ENCODE measurements at places on chromosomes 7 and 10. TPM values are rescaled to one million over a fixed set of nuclear protein-coding genes. Genes with fewer than 3 reads are reported as not detected.
A peak's percentile ranks its signal among the peaks of the same experiment; 100 is the strongest.

WNT8B gene
- total RNA-seq = not detected

ANXA8 gene
- total RNA-seq = not detected

CLEC5A gene
- not detected for total RNA-seq

CUL2 gene
- 45.2 TPM for total RNA-seq

CALHM2 gene
- total RNA-seq = 5.9 TPM

DNA sequence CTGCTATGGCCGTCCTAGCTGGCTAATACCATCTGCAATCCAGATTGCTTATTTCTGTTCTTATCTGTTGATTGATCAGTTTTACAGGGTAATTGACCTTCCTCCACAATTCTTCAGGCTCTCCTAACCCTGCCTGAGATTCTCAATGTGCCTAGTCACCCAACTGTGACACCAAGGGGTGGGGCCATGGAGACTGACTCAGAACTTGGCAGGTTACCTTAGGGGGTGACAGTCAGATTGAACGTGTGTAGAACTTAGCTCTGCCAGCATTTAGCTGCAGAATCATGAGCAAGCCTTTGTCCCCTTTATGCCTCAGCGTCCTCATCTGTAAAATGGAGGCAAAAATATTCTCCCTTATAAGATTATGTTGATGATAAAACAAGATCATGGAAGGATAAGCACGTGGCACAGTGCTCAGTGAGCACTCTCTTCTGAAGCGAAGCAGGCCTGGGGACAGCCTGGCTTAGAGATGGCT, 19.1 kb upstream of the LEP start:
- H3K4me1 ChIP-seq = no peaks in the 10 kb centered on the region
- H3K36me3 ChIP-seq = no peaks in the 10 kb centered on the region
- DNase-seq = no peak
- no peak overlapping the region for H3K4me3 ChIP-seq

DNA sequence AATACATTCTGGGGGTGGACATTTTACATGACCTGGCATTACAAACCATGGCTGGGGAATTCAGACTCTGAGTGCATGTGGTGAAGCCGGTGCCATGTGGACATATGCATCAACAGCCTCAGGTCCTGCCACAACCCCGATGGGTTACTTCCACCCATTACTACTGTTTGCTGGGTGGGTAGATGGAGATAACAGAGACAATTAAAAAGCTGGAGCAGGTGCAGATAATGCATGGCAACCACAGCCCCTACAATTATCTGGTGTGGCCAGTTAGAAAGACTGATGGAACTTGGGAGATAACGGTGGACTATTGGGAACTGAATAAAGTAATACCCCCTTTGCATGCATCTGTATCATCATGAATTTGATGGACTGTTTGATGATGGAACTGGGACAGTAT, 21.6 kb upstream of the ADAMTS14 start:
- H3K36me3 ChIP-seq = no peaks in the 10 kb centered on the region
- no peak for DNase-seq
- H3K4me1 ChIP-seq = no peaks in the 10 kb centered on the region
- H3K27me3 ChIP-seq = no peaks in the 10 kb centered on the region
- no peak overlapping the region for H3K4me3 ChIP-seq
- H3K27ac ChIP-seq = no peak overlapping the region

GRCh38 chr10:21329995-21330627, 195.4 kb downstream of the SKIDA1 start:
- no peaks in the 10 kb centered on the region for H3K36me3 ChIP-seq
- H3K27me3 ChIP-seq = no peaks in the 10 kb centered on the region
- H3K27ac ChIP-seq = no peak overlapping the region
- no peak overlapping the region for H3K4me3 ChIP-seq
- DNase-seq = peak; percentile 60

DNA sequence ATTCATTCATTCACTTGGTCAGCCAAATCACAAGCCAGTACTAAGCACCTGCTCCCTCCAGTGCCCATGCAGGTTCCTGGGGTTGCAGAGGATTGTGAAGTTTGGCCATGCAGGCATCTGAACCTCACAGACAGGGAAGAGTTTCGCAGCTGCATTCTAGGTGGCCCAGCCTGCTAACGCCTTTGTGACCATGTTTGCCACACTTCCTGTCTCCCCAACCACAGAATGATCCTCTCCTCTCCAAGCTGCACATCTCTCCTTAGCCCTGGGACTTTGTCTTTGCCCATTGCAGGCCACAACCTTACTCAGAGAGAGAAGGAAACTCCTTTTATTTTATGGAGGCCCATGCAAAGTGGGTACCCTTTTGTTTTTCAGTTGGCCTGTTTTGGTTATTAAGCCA, 31.8 kb downstream of the EPDR1 start:
- H3K27ac ChIP-seq = no peak overlapping the region
- no peaks in the 10 kb centered on the region for H3K27me3 ChIP-seq
- DNase-seq = no peak
- H3K4me3 ChIP-seq = no peak overlapping the region
- H3K4me1 ChIP-seq = no peaks in the 10 kb centered on the region

- no peak overlapping the region for H3K4me3 ChIP-seq
- H3K27me3 ChIP-seq = no peaks in the 10 kb centered on the region
- H3K27ac ChIP-seq = no peak overlapping the region
- peaks cover 8% of the 10 kb centered on the region for H3K4me1 ChIP-seq
- DNase-seq = peak; percentile 17
Observed at GRCh38 chr10:71312811-71313789, 6.0 kb upstream of the SLC29A3 start.

DNA sequence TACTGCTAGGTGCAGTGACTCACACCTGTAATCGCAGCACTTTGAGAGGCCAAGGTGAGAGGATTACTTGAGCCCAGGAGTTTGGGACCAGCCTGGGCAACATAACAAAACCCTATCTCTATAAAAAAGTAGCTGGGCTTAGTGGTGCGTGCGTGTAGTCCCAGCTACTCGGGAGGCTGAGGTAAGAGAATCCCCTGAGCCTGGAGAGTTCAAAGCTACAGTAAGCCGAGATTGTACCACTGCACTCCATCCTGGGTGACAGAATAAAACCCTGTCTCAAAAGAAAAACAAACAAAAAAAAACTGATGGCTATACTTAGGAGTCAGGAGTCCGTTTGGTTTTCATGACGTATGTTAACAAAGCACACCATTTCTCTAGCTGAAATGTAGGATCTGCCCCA, 2.9 kb downstream of the SGMS1 start:
- H3K4me1 ChIP-seq = peaks cover 18% of the 10 kb centered on the region
- H3K27me3 ChIP-seq = no peaks in the 10 kb centered on the region
- no peak overlapping the region for H3K27ac ChIP-seq

- no peaks in the 10 kb centered on the region for H3K4me1 ChIP-seq
- no peak for DNase-seq
- H3K27ac ChIP-seq = no peak overlapping the region
- H3K36me3 ChIP-seq = no peaks in the 10 kb centered on the region
- H3K27me3 ChIP-seq = no peaks in the 10 kb centered on the region
Observed at GRCh38 chr7:97381815-97382554, 264.5 kb downstream of the SDHAF3 start.

GRCh38 chr7:155020996-155021395, 18.1 kb upstream of the PAXIP1 start:
- no peaks in the 10 kb centered on the region for H3K36me3 ChIP-seq
- H3K4me1 ChIP-seq = no peaks in the 10 kb centered on the region
- DNase-seq = no peak
- no peak overlapping the region for H3K27ac ChIP-seq

GRCh38 chr7:79778786-79779770, 325.6 kb upstream of the MAGI2 start:
- DNase-seq = no peak
- no peaks in the 10 kb centered on the region for H3K4me1 ChIP-seq
- no peaks in the 10 kb centered on the region for H3K36me3 ChIP-seq
- H3K4me3 ChIP-seq = no peak overlapping the region
- H3K27ac ChIP-seq = no peak overlapping the region

DNA sequence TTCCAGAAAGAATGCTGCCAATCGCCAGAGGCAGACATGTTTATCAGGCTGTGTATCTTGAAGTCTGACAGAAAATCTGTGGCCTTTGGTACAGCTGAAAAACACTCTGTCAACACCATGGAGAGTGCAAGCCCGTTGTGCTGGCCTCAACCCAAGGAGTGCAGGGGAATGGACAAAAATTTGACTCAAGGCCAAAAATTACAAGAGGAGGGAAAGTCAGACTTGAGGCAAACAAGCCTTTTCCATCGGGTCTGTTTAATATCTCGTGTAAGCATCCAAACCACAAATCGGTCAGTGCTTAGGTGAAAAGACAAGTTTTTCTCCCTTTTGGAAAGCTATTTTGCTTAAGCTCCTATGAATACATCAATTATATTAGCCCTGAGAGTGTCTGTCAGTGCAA, 305.3 kb upstream of the NFE2L3 start:
- H3K27me3 ChIP-seq = no peaks in the 10 kb centered on the region
- no peak overlapping the region for H3K4me3 ChIP-seq
- DNase-seq = no peak
- H3K36me3 ChIP-seq = no peaks in the 10 kb centered on the region
- no peak overlapping the region for H3K27ac ChIP-seq

DNA sequence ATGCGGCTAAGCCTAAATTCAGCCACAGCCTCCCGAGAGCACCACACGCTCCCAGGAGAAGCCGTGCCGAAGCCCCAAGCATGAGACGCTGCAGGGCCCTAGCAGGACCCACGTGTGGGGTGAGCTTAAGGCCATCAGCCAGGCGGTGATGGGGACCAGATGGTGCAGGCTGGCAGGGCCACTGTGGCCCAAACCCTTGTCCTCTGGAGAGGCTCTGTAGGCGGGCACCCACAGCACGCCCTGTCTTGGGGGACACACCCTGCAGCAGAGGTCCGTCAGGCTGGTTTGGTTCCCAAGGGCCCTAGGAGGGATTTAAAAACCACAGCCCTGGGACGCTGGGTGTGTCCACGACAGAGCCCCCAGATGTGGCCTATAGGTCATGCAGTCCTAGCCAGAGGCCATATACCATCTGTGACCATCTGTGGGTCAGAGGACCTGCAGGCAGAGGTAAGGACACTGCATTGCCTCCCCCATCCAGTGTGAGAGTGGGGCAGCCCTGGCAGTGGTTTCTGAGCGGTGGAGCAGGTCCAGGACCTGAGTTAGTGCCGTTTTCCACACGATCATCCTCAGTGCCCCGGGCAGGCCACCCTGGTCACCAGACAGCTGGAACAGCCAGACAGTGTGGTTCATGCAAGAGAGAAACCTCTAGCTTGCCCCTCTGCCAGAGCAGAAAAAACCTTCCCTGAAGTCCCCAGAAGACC, 39.6 kb upstream of the INPP5A start:
- peaks cover 3% of the 10 kb centered on the region for H3K27me3 ChIP-seq
- H3K36me3 ChIP-seq = no peaks in the 10 kb centered on the region
- H3K27ac ChIP-seq = no peak overlapping the region
- no peak overlapping the region for H3K4me3 ChIP-seq
- no peak for DNase-seq
- no peaks in the 10 kb centered on the region for H3K4me1 ChIP-seq

- no peaks in the 10 kb centered on the region for H3K36me3 ChIP-seq
- DNase-seq = no peak
- peaks cover 16% of the 10 kb centered on the region for H3K4me1 ChIP-seq
- no peak overlapping the region for H3K27ac ChIP-seq
Observed at GRCh38 chr10:18369859-18370473, 229.7 kb downstream of the CACNB2 start.

GRCh38 chr7:10122551-10123100, 851.0 kb upstream of the PHF14 start:
- H3K27ac ChIP-seq = no peak overlapping the region
- no peaks in the 10 kb centered on the region for H3K27me3 ChIP-seq

DNA sequence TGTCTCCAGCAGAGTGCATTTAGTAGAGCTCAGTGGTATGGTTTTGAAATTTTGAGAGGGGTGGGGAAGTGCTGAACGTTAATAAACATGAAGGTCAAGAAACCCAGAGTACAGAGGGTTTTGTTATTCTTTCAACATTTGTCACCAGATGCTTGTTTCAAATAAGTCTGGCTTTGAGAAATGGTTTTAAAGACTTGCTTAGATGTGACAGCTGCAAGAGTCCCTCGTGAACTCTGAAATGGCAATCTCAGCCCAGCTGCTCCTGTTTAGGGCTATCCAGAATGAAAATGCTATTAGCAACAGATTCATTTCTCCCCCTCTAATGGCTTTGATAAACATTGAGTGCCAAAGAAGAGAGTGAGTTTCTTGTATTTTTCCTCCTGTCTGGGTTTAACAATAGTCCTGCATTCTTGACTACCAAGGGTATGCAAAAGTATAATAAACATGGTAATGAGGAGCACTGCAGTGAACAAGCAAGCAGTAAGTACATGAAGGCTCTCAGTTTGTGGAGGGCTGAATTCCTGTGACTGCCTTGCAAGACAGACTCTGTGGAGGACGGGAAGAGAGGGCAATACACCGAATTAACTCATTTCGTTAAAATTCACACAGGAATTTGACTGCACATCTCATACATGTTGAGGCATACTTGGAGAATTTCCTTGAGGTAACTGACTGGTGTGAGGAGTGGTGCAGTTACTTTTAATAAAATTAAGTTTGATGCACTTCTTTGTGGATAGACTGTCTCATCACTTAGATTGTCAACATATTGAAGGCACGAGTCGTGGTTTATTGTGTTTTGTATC, 490.9 kb downstream of the REEP3 start:
- H3K27me3 ChIP-seq = no peaks in the 10 kb centered on the region
- no peak overlapping the region for H3K27ac ChIP-seq
- no peak overlapping the region for H3K4me3 ChIP-seq
- no peak for DNase-seq
- no peaks in the 10 kb centered on the region for H3K4me1 ChIP-seq

- no peaks in the 10 kb centered on the region for H3K27me3 ChIP-seq
- H3K36me3 ChIP-seq = no peaks in the 10 kb centered on the region
- no peak for DNase-seq
- H3K4me1 ChIP-seq = peaks cover 12% of the 10 kb centered on the region
Observed at GRCh38 chr7:116027786-116028185, 2.8 kb downstream of the TFEC start.

DNA sequence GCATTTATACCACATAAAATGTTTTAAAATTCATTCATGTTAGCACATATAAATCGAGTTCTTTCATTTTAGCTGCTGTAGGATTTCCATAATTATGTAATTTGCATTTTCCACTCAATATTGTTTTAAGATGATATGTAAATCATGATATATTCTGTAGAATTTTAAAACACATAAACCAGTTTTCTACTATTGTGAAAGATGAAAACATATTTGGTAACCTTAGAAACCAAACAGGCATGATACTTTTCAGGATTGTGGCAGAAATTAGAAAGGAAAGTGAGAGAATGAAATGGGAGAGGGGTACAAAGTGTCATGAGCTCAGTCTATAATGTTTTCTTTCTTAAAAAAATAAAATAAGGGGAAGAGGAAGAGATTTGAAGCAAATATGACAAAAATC, 269.3 kb downstream of the PPP1R3A start:
- H3K4me3 ChIP-seq = no peak overlapping the region
- no peaks in the 10 kb centered on the region for H3K4me1 ChIP-seq
- no peak for DNase-seq
- no peaks in the 10 kb centered on the region for H3K27me3 ChIP-seq

All from A673 (cell line).